Fibroblast of skin of left quadriceps (primary cell): ENCODE measurements at places on chromosomes 13 and 19.

DNA sequence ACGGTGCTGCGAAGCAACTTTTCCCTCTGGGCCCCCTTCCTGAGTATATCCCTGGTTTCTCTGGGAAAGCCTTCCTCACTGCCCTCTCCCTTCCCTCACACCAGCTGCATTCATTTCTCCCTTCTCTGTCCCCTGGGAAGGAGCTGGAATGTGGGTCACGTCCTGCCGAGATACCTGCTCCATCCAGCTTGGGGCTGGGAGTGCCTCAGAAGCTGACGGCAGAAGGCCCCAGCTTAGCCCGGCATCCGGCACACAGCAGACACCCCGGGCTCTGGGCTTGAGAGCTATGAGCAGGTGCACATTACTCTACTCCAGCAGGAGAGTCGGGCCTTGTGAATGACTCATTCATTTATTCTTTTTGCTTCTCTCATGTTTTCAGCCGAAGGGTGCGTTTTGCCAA is 170.6 kb downstream of the TEX29 start:
- DNase-seq = no peak

GRCh38 chr13:29703421-29703820 is 107.9 kb upstream of the SLC7A1 start:
- no peak for DNase-seq

- no peak for DNase-seq
These were observed 756.7 kb upstream of the ARGLU1 start for GRCh38 chr13:107324416-107325204.

DNA sequence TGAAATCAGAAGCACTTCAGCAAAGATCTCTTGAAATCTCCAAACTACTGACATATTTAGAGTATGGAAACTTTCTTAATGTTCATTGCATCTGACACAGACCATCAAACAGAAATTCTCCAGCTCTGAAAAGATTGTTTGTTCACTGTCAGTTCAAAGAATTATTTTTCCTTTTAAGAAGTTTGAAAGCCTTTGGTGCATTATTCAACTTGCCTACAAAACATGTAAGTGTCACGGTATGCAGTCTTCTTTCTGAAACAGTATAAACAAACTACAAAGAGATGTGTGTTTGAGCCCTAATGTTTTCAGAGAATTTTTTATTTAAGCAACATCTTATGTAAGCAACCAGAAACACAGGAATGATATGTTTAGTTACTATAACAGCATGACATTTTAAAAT is 125.4 kb downstream of the FGF14 start:
- no peak for DNase-seq

DNA sequence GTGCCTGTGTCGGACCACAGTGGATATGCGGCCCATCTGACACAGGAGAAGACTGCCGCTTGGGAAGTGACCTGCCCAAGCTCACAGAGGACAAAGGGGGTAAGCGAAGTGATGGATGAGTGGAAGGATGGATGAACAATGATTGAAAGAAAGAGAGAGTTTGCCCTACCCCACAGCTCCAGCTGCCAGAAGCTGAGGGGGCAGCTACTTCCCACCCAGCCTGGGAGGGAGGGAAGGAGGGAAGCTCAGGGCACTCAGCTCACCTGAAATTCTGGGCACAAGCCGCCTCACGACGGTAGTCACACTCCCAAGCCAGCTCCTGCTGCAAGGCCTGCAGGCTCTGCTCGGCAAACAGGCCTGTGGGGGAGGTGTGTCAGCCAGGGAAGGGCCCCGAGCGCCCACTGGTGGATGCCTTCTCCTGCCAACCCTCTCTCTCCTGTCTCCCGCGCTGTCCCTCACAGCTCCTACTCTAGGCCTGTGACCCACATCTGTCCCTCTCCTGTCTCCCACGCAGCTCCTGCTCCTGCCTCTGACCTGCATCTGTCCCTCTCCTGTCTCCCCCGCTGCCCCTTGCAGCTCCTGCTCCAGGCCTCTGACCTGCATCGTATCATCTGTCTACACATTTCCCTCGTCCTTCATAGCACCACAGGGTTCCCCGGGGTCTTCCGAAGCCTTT is 12.0 kb upstream of the NUMBL start:
- no peak for DNase-seq

- no peak for DNase-seq
These were observed 36.1 kb upstream of the PCDH8 start for GRCh38 chr13:52884429-52885010.

DNA sequence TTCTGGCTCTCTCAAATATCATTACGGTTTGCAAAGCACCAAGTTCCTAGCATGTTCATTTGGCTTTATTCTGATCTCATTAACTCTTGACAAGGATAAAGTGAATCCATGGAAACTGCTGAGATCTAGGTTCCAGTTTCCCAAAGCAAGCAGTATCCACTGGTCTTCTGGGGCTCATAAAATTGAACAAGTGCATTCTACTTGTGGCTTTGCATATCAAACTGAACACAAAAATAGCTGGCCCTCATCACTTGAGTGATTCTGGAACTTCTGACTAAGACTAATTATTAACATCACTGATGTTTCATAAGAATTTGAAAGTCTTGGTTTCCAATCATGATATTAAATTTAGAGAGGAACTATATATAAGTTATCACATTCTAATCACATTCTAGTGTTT is 6.3 kb upstream of the KCTD12 start:
- no peak for DNase-seq

DNA sequence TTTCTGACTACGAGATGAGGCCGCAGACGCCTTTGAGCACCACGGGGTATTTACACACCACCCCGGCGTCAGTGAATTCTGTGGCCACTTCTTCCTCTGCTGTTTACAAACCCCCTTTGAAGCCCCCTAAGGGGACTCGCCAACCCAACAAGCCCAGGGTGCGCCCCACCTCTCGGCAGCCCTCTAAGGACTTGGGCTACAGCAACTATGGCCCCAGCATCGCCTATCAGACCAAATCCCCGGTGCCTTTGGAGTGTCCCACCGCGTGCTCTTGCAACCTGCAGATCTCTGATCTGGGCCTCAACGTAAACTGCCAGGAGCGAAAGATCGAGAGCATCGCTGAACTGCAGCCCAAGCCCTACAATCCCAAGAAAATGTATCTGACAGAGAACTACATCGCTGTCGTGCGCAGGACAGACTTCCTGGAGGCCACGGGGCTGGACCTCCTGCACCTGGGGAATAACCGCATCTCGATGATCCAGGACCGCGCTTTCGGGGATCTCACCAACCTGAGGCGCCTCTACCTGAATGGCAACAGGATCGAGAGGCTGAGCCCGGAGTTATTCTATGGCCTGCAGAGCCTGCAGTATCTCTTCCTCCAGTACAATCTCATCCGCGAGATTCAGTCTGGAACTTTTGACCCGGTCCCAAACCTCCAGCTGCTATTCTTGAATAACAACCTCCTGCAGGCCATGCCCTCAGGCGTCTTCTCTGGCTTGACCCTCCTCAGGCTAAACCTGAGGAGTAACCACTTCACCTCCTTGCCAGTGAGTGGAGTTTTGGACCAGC is 5.3 kb downstream of the SLITRK5 start:
- DNase-seq = no peak

DNA sequence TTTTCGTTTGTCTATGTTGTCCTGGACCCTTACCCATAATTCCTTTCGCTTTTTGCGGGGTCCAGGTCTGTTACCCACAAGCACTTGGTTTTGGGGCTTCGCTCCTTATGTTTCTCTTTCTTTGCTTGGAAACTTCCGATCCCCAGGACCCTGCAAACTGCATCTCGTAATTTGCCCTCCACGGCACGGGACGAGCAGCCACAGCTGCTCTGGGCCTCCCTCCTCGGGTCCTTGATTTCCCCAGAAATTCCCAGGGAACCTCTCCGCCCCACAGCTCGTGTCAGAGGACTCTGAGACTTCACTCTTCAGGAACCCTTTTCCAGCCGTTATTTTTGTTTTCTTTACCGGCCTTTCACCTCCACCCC is 599 bp downstream of the SNRNP70 start:
- DNase-seq = no peak

DNA sequence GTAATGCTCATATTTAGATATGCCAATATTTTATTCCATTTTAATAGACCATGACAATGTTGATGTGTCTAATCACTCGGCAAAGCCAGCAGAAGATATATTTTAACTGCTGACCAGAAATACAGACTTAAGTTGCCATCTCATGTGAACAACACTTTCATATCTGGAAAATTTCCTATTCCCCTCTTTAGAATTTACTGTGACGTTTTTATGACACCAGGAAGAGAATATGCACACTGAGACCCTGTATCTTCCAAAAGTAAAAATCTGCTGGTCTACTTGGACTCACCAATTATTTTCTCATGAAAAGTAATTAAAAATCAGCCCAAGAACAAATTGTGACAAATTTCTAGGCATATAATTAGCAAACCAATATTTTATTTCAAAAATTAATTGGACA is 2.1 kb downstream of the PROSER1 start:
- no peak for DNase-seq

DNA sequence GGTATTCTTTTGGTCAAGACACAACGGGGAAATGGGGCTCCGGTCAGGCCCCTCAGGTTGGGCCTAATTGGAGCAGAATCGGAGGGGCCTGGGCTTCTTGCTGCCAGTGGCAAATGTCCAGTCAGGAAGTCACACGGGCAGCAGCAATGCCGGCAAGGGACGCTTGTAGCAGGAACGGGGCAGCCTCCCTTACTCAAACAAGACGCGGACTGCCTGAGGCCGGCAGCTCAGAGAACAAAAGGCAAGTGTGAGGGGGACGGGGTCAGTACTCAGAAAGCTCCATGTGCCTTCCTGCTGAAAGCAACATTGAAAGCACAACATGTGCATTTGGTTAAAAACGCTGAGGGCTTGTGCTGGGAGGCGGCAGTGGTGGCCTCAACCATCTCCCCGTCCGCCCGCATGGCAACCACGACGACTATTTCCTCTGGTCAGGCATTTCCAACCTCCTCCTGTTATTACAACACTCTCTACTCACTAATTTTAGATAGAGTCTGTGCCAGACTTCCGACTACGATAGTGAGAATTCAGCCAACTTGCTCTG is 20.5 kb upstream of the RASA3 start:
- DNase-seq = no peak

DNA sequence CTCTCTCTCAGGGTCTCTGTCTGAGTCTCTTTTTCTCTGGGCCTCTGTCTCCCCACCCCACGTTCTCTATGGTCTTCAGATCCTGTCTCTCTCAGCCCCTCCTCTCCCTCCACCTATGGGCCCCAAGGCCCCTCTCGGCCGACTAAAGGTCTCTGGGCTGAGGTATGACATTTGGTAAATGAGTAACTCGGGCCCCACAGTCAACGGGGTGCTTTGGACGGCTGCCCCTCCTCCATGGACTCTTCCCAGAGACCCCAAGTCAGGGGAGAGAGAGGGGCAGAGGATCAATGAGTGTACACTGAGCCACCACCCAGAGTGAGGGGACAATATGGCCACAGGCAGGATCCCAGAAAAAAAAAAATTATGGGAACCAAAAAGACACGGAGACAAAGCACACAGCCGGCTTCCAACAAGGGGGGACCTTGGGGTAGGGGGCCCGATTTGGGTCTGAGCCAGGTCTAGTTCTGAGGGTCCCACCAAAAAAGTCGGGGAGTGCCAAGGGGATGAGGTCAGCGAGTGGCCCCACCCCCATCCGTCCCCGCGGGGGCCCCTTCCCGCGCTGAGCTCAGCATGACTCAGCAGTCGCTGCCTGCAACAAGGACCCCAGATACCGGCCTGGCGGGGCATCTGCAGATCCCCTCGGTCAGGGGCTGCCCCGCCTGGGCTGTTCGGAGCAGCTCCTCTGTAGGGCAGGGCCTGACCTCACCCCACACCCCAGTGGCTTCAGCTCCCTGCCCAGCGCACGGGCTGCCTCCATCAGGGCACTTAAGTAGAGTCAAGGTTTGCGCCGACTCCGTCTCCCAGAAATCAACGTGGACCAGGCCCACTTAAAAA is 1.5 kb upstream of the FTL start:
- DNase-seq = no peak

GRCh38 chr19:41956621-41957020 is 2.5 kb downstream of the RABAC1 start:
- no peak for DNase-seq

GRCh38 chr13:78487707-78488106 is 115.6 kb downstream of the POU4F1 start:
- no peak for DNase-seq

GRCh38 chr13:73281746-73282145 is 222.9 kb downstream of the KLF5 start:
- no peak for DNase-seq

- DNase-seq = no peak
These were observed 3.7 kb upstream of the TUBA3C start for GRCh38 chr13:19185086-19185864.

DNA sequence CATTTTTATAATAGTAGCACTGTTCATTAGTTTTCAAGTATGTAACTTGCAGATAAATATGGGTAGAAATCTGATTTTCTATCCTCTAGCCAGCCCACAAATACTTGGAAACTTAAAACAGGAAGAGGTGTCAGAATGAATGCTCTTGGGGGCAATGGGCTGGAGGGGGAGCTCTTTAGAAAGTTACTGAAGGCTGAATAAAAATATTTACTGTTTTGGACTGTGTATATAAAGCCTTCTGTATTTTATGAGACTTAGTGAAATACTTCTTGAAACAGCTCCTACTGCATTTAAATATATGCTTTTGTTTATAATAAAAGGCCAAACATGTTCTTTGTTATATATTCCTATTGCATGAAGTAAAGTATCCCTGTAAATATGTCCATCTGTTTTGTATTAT is 138.8 kb downstream of the RGCC start:
- DNase-seq = no peak

GRCh38 chr13:26749905-26750304 is 10.7 kb downstream of the GPR12 start:
- no peak for DNase-seq
